ENCODE measurements at places on chromosomes 12 and 14. TPM values are rescaled to one million over a fixed set of nuclear protein-coding genes. Genes with fewer than 3 reads are reported as not detected.
A peak's percentile ranks its signal among the peaks of the same experiment; 100 is the strongest.

GRCh38 chr14:25406818-25407217 is 356.9 kb upstream of the STXBP6 start:
- DNase-seq = peak; percentile 89

- DNase-seq = no peak
Observed at GRCh38 chr14:104199266-104199895, 61.0 kb downstream of the KIF26A start.

GRCh38 chr12:50297996-50298395 is 14.7 kb upstream of the LIMA1 start:
- no peak for DNase-seq

DNA sequence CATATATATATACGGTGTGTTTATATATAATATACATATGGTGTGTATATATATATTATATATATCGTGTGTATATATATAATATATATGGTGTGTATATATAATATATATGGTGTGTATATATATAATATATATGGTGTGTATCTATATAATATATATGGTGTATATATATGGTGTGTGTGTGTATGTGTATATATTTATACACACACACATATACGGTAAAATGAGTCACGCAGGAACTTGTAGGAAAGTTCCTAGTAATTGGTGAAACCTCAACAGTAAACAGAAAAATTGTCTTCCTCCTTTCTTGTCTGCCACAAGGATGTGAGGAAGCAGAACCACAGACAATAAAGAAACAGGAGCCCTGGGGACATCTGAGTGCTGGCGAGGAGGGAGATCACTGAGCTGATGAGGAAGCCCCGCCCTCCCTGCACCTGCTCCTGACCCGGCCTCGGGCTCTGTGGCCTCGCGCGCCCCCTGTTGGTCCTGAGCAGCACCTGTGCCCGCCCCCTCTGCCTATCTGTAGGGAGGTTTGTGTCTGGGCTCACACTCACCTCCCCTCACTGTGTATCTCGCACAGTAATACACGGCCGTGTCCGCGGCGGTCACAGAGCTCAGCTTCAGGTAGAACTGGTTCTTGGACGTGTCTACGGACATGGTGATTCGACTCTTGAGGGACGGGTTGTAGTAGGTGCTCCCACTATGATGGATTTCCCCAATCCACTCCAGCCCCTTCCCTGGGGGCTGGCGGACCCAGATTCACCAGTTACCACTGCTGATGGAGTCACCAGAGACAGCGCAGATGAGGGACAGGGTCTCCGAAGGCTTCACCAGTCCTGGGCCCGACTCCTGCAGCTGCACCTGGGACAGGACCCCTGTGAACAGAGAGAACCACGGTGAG is 1079.4 kb downstream of the TMEM121 start:
- DNase-seq = peak; percentile 68

- DNase-seq = no peak
Observed at GRCh38 chr12:125968413-125968812, 903.2 kb downstream of the AACS start.

- no peak for DNase-seq
Observed at GRCh38 chr12:52436000-52436827, 2.0 kb upstream of the KRT75 start.

The CTDSP2 gene
- total RNA-seq = 140 TPM

DNA sequence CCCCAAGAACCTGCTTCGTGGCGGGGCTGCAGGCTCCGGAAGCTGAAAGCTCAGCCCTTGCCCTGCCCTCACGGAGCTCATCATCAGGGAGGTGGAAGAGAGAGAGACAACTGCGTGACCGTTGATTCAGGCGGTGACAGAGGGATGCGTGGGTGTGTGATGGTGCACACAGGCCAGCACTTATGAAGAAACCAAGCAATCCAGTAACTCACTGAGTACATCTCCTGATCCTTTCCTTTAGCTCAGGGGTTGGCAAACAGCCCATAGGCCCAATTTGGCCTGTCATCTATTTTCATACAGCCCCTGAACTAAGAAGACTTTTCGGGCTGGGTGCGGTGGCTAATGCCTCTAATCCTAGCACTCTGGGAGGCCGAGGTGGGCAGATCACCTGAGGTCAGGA is 49.9 kb downstream of the TESC start:
- no peak for DNase-seq

The VPS37B gene
- total RNA-seq = 90.1 TPM

DNA sequence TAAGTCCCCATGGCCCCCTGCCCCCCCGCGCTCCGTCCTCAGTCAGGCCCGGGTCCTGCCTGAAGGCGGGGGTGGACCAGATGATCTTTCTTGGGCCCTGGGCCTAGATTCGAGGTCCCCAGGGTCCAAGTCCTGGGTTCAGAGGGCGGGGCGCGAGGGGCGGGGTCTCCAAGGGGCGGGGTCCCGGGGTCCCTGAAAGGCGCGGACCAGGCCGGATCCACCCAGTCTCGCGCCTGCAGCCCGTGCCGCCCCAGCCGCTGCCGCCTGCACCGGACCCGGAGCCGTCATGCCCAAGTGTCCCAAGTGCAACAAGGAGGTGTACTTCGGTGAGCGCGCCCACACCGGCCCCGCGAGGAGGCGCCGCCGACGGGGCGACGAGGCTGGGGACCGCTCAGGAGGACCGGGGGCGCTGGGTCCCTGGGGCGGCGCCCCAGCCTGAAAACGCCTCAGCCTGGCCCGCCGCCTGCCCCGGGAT is 325 bp downstream of the CRIP1 start:
- no peak for DNase-seq

The AMN gene
- 4.6 TPM for total RNA-seq

The RNF34 gene
- 84.5 TPM for total RNA-seq

- no peak for DNase-seq
Observed at GRCh38 chr14:68684466-68685418, 108.1 kb downstream of the ZFP36L1 start.

- no peak for DNase-seq
Observed at GRCh38 chr12:108702595-108703320, 28.6 kb downstream of the CORO1C start.

DNA sequence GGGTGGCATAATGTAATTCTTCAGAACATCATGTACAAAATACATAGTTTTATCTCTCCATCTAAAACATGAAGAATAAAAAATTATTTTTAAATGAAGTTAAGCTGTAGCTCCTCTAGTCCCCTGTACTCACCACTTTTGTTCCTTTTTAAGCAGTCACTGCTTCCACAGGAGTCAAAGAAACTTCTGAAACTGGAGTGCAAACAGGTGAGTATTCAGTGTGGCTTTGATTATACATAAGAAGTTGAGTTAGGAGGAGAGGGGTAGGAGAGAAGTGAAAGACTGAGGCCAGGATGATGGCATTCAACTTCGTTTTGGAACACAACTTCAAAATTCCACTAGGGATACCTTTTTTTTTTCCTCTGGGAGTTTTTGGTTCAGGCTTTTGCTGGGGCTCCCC is 131.4 kb upstream of the CNTN1 start:
- no peak for DNase-seq

GRCh38 chr14:76927971-76928700 is 100.4 kb downstream of the IRF2BPL start:
- DNase-seq = peak; percentile 57

GRCh38 chr14:61525293-61526011 is 169.9 kb upstream of the HIF1A start:
- DNase-seq = peak; percentile 68

- no peak for DNase-seq
Observed at GRCh38 chr12:91194500-91194899, 11.9 kb upstream of the DCN start.

The KRT72 gene
- total RNA-seq = 11.7 TPM

DNA sequence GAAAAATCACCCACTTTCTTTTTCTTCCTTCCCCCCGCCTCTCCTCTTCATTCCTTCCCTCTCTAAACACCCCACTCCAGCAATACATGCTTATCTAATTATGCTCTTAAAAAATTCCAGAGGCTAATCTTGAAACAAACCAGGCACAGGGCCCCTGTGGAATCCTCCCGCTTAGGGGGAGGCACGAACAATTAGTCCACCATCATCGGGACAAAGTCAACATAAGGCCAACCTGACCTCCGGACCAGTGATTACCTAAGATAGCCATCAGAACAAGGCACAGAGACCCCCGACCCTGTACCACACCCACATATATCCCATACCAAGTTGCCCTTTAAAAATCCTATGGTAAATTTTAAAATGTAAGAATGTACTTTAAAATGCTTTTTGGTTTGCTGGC is 47.1 kb downstream of the KIF21A start:
- no peak for DNase-seq

DNA sequence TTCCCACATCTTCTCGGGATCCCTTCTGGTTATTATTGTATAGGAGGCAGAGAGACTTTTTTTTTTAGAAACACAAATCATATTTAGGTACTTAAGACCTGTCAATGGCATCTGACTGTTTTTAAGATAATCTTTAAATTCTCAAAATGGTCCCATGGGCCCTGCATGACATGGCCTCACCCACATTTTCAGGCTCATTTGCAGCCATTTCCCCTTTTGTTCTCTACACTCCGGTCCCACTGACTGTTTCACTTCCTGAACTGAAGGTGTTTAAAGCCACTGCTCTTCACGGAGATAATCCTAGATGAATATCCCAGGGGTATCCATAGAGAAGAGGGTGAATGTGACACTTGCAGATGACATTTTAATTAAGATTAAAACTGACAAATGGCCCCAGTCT is 12.3 kb upstream of the C12orf71 start:
- DNase-seq = no peak

The RAD9B gene
- total RNA-seq = 12.8 TPM

DNA sequence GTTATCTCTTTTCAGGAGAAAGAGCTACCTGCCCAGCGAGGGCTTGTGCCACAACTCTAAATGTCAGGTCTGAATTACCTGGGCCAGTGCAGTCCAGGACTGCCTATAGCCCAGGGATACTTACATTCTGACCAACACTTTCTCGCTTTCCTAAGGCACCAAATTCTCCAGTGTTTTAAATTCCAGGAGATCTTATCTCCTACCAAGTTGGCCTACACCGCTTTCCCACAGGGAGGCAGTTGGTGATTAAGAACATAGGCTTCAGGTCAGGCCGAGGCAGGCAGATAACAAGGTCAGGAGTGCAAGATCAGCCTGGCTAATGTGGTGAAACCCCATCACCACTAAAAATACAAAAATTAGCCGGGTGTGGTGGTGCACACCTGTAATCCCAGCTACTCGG is 41.1 kb downstream of the RPS29 start:
- DNase-seq = no peak

GRCh38 chr12:118271183-118271582 is 101.5 kb downstream of the TAOK3 start:
- DNase-seq = no peak

- DNase-seq = peak; percentile 25
Observed at GRCh38 chr12:75208856-75209811, 505 bp downstream of the KCNC2 start.

The OR6C3 gene
- 0.55 TPM for total RNA-seq

DNA sequence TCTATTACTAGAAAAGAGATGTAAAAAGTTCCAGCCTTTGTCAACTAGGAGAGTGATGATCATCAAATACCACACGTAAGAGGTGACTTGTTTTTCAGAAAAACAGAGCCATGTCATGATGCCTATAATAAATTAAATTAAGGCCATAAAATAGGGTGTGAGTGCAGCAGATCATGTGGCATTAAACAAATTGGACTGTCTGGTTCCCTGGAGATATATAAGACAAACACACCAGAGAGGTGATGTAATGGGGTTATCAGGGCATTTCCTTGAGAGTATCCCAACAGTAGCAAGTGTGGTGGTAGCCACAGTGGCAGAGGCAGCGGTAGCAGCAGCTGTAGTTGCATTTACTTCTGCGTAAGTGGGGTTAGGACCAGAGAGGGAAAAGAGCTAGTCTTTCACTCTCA is 14.6 kb upstream of the GALNT6 start:
- DNase-seq = no peak

DNA sequence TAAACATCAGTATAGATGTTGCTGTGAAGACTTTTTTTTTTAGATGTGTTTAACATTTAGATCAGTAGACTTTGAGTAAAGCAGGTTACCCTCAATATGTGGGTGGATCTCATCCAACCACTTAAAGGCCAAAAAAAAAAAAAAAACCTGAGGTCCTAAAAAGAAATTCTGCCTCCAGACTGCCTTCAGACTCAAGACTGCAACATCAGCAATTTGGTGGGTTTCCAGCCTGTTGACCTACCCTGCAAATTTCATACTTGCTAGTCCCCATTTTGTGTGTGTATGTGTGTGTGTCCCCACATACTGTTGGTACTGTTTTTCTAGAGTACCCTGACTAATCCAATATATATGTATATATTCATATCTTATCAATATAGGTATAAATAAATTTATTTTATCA is 55.6 kb downstream of the OSBPL8 start:
- DNase-seq = no peak

All from testis (tissue), 5 donors.